Stimulated activated CD8-positive, alpha-beta memory T cell treated with anti-CD3 and anti-CD28 coated beads, Interleukin-4, amount 100 ng/mL, for 4 hours (primary cell): ENCODE measurements at places on chromosomes 4 and X.
A peak's percentile ranks its signal among the peaks of the same experiment; 100 is the strongest.

- no peak for DNase-seq
Measured at GRCh38 chr4:79913581-79913980, 159.4 kb downstream of the ANTXR2 start.

DNA sequence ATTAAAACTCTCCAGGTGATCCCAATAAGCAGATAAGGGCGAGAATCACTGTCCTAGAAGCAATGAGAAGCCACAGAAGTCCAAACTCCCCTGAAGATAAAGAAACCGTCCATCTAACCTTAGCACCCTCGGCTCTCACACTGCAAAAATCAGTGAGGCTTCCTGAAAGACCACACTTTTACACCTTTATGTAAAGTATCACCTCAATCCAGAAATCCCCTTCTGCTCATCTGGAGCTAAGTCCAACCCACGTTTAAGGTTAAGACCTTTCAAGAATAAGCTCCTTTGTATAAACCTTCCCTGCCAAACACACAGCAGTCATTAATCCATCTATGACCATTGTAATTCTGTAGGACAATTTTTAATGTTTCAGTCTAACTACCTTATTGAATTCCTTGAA lies 41.7 kb downstream of the LIN54 start:
- no peak for DNase-seq

DNA sequence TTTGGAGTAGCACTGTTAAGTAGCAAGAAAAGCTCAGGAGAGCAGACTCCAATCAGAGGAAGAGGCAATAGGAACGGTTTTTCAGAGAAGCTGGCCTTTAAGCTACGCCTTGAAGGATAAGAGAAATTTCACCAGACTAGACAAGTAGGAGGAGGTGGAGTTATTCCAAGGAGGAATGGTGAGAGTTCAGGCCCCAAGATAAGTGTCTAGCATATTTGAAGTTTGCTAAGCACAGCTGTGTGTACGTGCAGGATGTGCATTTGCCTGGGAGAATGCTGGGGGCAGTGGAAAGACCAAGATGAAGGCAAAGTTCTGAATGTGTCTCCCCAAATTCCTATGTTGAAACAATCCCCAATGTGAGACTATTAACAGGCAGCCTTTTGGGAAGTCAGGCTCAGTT lies 91.6 kb downstream of the SOWAHB start:
- no peak for DNase-seq

GRCh38 chr4:576991-577498 lies 950 bp upstream of the TMEM271 start:
- no peak for DNase-seq

GRCh38 chrX:9948406-9948805 lies 18.8 kb upstream of the CLDN34 start:
- DNase-seq = no peak

- DNase-seq = peak; percentile 21
Measured at GRCh38 chrX:20530406-20530921, 263.8 kb upstream of the RPS6KA3 start.

GRCh38 chr4:39933671-39934590 lies 43.8 kb downstream of the PDS5A start:
- DNase-seq = no peak

DNA sequence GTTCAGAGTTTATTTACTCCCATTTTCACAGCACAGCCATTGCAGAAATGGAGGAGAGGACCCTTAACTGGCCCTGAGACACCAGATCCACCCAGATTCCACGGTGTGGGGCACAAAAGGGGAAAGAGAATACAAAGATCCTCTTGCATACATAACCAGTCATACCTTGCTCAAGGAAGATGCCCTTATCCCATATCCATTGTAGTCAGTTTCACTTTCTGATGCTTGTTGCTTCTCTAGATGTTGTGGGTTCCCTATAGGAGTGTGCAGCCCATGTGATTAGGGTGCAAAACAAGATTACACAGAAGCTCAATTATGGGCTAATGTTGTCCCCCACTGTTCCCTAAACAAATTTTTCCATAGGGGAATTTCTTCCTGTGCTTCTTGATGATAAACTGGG lies 1309.0 kb upstream of the PABPC4L start:
- no peak for DNase-seq

DNA sequence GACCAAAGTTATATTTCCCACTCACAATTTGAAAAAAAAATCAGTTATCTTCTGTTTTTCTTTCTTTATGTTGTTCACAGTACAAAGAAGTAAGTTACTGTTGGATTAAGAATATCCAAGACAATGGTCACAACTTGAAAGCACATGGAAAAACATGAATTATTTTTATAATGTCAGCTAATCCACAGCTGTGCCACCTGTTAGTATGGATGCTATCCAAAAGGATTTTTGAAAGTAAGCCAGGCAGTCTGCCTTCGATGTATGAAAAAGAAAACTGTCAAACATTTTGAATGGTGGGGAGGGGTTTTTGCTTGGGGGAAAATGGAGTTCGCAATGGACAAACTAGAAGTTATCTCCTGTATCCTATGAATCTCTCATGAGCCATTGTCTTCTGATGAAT lies 6.2 kb downstream of the GPM6A start:
- DNase-seq = no peak

- no peak for DNase-seq
Measured at GRCh38 chrX:131869182-131869581, 153.9 kb upstream of the STK26 start.

DNA sequence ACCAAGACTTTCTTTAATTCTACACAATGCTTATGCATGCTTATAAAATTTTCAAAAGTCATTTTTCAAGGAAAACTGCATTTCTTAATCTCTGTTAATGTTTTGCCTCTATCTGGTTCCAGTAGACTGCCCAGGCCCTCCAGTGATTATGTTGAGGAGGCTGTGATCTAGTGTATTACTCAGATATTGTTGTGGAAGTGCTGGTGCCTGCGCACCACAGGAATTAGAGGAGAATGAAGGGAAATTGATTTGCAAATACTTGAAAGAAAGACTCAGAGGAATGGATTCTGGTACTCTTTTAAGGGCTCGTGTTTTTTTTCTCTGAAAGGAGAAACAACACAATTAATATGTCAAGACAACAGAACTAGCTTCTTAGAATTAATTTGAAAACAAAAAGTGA lies 1015.1 kb downstream of the RPA4 start:
- DNase-seq = no peak

DNA sequence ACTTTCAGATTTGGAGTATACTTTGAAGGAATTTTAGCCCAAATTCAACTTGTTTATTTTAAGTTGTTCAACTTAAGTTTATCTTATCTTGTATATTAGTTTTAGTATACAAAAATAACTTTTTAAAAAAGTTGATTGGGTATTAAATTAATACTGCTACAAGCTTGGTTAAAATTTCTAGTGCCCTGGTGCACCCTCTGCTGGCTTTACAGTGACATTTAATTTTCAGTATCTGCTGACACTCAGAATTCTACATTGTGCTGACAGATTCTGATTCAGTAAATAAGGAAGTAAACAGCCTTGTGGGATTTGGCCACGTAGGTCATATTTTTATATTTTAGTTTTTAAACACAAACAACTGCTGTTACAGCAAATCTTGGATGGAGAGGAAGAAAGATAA lies 2.9 kb downstream of the EDA start:
- no peak for DNase-seq

DNA sequence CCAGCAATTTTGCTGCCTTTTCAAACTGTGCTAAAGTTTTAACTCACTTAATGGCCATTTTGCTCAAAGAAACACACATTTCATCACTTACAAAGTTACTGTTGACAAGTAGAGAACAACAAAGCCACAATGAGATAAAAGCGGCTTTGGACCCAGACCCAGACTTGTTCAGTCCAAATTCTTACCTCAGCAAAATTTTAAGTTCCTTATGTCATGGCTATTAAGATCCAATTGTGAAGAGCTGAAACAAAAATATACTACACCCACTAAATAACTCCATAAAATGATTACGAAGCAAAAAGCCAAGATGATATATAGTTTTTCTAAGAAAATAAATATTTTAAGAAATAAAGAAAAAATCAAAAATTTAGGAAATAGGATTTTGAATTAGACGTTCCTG lies 137.0 kb upstream of the INPP4B start:
- no peak for DNase-seq

DNA sequence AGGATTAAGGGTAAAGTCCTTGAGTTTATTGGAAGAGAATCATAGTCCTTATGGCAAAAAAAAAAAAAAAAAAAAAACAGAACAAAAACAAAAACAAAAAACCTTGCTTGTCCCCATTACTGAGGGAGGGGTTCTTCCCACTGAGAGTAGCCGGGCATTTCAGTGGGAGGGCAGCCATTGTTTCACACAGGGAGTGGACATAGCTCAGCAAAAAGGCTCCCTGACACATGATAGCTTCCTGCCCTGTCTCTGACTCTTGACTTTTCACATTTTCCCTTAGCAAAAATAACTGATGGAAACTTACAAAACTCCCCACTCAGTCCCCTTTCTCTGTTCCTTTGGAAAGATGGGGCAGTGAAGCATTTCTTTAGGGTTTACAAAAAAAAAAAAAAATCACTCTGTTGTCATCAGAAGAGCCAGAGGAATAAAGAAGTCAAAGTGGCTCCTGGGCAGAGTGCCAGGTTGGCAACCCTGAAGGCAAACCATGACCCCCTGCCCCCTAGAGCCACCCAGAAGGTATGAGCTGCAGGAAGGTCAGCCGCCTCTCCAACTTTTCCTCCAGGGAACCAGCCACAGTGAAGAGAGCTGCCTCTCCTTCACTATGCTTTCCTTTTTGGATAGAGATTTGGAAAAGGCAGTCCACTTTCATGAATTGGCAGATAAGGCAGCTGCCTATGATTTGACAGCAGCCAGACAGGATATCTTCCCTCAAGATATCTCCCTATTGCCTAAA lies 170.6 kb downstream of the KDR start:
- no peak for DNase-seq

- no peak for DNase-seq
Measured at GRCh38 chrX:50705042-50705441, 109.0 kb downstream of the SHROOM4 start.

DNA sequence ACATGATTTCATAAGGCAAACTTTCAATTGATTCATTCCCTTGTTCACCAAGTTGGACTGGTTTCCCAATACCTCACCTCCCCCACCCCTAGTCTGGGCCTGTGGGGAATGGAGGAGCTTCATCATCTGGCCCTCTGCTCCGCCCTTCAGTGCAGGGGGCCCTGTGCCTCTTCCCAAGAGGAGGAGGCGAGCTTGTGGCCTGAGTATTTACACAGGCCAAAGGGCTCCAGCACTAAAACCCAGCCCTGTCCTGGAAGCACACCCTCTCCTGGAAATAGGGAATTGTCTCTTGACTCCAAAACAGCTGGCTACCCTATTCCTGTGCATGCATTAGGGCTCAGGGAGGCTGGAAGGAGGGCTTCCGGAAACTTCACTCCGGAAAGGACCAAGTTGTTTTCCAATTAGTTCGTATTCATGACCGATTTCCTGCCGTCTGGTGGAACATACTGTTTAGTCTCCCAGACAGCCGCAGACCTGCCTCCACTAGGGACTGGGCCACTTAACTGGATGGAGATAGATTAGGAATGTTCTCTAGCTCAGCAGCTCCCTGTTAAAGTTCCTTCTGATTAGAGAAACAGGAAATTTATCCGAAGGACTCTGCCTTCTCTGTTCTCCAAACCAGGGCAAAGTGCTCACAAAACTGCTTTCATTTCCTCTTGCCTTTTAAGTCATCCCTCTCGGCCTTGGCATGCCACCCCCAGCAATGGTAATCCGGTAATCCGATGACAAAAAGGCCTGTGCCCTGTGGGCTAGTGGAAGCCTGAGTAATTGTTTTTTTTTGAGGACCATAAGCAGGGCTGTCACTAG lies 5.8 kb downstream of the SRPX2 start:
- no peak for DNase-seq

DNA sequence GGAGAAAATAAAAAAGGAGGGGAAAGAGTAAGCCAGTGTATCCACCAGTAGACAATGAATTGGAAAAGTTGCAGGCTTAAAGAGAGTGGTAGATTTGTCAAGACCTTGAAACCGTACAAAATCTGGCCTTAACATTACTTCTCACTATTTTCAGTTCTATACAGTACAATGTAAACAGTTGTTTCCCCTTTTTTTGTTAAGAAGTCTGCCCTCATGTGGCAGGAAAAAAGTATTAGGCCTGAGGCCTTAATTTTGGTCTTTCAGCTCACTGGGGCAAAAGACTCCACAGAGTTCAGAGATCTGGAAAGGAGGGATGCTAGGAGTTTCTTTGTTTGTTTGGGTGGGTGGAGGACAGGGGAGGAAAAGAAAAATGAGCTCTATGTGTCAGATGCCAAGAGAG lies 92.8 kb upstream of the CCDC160 start:
- no peak for DNase-seq

GRCh38 chr4:81060587-81061343 lies 30.3 kb downstream of the BMP3 start:
- no peak for DNase-seq

DNA sequence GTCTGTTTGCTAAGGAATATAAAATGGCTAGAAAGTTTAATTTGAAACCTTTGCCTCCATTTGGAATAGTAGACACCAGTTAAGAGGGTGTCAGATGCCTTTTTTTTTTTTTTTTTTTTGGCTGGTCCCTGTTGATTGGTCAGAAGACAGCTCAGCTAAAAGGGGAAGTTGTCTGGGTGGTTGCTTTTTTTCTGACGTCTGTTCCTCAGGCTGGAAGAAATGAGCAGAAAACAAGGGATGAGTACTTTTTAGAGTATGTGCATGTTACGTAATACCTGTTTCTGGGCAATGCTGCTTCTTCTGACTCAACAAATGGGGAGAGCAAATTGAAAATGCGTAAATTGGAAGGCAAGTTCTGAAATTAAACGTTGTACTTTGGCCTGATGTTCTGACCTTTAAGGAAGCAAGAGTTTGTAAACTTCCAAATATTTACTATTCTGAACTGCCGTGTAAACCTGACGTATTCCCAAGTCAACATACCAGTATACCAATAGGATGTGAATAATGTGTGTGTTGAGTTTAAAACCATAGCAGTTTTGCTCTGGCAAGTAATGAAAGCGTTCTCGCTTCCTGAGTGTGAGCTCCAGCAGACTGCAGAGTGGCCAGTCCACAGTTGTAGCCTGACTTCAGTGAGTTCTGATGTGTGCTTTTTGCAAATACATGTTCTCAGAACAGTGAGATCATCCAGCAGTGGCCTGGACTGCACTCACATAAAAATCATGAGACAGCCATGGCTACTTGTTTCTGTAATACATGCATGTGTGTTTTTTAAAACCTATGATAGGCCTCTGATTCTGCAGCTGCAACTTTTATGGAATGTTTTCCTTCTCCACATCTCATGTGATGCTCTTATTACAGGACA lies 1.7 kb downstream of the SAT1 start:
- no peak for DNase-seq

- no peak for DNase-seq
Measured at GRCh38 chr4:41853973-41854372, 81.3 kb upstream of the TMEM33 start.
